ENCODE measurements at places on chromosomes 12 and 14. TPM values are rescaled to one million over a fixed set of nuclear protein-coding genes. Genes with fewer than 3 reads are reported as not detected.

GRCh38 chr14:59870277-59871165, at the start of gene RTN1:
Gene RTN1, minus strand, starts transcription at chr14:59870776. Its CDS starts 146 bp downstream, at chr14:59870630.
- DNase-seq, result no peak
- H3K27ac ChIP-seq, result no peak within 1 kb of the TSS
- H3K36me3 ChIP-seq, result no peaks in the 10 kb centered on the region
- H3K4me1 ChIP-seq, result peaks cover 2% of the 10 kb centered on the region
- H3K27me3 ChIP-seq, result no peaks in the 10 kb centered on the region
- peak within 1 kb of the TSS; percentile 1 for H3K4me3 ChIP-seq

GRCh38 chr12:9731393-9731792, 1.5 kb downstream of the CLECL1 start:
- no peak overlapping the region for H3K27ac ChIP-seq
- no peaks in the 10 kb centered on the region for H3K27me3 ChIP-seq
- H3K4me1 ChIP-seq, result no peaks in the 10 kb centered on the region

DNA sequence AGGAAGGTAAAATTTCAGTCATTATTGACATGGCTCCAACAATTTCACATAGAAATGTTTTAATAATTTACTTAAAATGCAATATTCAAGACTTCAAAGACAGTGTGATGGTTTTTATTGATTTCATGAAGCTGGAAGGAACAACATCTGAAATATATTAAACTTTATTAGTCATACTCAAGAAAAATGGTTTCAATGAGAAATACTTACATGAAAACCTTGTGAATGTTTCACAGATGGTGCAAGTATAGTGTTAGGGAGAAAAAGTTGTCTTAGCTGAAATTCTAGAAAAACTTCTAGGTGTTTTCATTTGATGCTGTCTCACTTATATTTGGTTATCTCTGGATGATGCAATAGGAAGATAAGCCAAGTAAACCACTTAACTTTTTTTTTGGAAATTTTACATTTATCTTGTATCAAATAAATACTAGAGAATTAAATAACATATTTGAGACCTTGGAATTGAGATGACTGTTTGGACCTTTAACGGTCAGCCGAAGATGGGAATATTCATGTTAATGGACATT, 65.5 kb downstream of the PELI2 start:
- no peak for DNase-seq
- H3K36me3 ChIP-seq, result no peaks in the 10 kb centered on the region
- no peaks in the 10 kb centered on the region for H3K27me3 ChIP-seq
- H3K4me1 ChIP-seq, result peaks cover 7% of the 10 kb centered on the region
- H3K4me3 ChIP-seq, result no peak overlapping the region

DNA sequence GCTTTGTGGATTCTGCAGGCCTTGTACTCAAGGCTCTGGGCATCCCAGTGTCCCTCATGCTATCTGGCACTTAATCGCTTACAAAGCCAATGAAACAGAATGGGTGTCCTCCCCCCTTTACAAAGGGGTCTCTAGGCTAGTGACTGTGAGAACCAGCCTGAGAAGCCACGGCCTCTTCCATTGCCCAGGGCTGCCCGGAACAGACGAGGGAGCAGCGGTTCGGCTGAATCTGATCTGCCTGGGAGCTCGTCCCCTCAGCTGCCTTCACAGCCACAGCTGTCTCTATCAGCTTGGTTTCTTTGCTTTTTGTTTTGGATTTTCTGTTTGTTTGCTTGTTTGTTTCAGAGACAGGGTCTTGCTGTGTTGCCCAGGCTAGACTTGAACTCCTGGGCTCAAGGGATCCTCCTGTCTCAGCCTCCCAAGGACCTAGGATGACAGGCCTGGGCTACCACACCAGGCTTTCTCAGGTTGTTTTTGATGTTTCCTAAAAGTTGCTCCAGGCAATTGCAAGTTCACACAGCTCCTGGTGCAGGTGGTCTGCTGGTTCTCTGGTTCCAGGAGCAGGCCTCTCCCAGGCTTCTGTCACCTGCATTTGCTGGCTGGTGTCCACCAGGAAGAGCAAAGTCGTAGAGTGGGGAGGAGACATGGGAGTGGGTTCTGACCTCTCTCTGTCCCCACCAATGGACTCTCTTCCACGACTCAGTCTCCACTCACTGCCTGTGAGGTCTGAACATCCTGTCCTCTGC, 10.9 kb upstream of the RIN3 start:
- no peak overlapping the region for H3K4me3 ChIP-seq
- H3K27ac ChIP-seq, result no peak overlapping the region
- DNase-seq, result no peak
- no peaks in the 10 kb centered on the region for H3K27me3 ChIP-seq

DNA sequence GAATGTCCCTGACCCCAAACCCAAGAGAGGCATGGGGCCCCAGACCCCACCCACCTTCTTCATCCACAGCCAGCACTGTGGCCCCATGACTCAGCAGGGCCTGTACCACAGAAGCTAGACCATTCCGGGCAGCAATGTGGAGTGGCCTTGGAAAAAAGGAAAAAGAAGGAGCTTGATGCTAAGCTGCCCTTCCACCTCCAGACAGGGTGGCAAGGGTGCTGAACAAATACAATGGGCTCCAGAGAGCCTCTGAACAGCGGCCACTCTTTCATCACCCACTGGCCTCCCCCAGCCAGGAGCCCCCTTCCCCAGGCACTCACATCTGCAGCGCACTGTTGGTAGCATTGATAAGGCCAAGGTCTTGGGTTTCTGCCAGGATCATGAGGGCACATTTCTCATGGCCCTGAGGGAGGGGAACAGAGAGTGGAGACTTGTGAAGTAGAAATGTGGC, 13.9 kb downstream of the SLC39A5 start:
- peaks cover 3% of the 10 kb centered on the region for H3K36me3 ChIP-seq
- no peaks in the 10 kb centered on the region for H3K27me3 ChIP-seq
- H3K27ac ChIP-seq, result no peak overlapping the region
- no peak for DNase-seq

DNA sequence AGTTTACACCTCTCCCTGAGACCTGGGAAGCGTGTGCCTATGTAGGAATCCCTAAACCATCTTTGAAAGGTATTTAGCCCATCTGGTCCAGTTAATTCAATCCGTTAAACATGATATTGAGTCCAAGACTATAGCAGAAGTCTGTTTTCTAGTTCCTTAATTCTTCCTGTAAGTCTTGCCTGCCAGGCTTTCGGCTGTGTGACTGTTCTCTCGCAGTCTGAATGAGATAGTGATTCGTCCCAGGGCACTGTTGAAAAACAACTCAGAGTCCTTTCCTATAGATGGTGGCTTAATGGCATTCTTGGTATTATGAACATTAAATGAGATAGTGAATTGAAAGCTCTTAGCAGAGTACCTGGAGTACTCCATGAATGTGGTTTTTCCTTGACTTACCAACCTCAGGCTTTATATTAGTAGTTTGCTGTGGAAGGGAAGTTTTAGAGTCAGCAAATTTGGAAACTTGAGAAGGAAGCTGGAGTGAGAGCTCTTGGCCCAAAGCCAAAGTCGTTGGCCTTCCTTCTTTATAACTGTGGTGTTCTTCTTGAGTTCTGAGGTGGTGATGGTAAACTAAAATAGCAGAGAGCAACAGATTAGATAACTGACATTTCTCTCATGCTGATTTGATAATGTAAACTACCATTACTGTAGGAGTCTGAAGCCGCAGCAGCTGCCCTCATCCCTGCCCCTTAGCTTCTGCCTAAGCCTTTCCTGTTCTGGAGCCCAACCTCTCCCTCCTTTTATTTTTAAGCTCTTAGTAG, 76.5 kb downstream of the TGFB3 start:
- no peaks in the 10 kb centered on the region for H3K36me3 ChIP-seq
- H3K27ac ChIP-seq, result no peak overlapping the region
- peaks cover 4% of the 10 kb centered on the region for H3K4me1 ChIP-seq
- DNase-seq, result peak; percentile 63
- H3K4me3 ChIP-seq, result no peak overlapping the region
- H3K27me3 ChIP-seq, result no peaks in the 10 kb centered on the region

DNA sequence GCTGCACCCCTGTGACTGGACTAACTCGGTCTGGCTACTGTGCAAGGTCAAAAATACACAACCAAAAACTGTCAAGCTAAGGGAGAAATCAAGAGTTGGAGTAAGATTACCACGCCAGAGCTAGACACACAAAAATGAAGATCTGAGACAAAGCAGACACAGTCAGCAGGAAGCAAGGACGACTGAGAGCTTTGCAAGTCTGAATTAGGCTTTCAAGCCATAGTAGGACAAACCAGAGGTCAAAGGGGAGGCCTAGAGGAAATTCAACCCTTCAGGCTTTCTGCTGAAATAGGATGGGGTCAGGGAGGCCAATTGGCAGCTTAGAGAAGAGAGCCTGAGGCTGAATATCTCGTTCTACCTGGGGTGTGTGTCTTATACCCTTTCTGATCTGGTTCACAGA, 117.3 kb downstream of the LLPH start:
- no peak overlapping the region for H3K27ac ChIP-seq
- no peaks in the 10 kb centered on the region for H3K4me1 ChIP-seq
- no peaks in the 10 kb centered on the region for H3K27me3 ChIP-seq
- no peak overlapping the region for H3K4me3 ChIP-seq

- H3K27me3 ChIP-seq, result no peaks in the 10 kb centered on the region
- DNase-seq, result peak; percentile 45
- H3K36me3 ChIP-seq, result no peaks in the 10 kb centered on the region
- peaks cover 4% of the 10 kb centered on the region for H3K4me1 ChIP-seq
- H3K27ac ChIP-seq, result peak overlapping the region; percentile 69
Measured at GRCh38 chr14:65156568-65157366, 54.5 kb upstream of the MAX start.

DNA sequence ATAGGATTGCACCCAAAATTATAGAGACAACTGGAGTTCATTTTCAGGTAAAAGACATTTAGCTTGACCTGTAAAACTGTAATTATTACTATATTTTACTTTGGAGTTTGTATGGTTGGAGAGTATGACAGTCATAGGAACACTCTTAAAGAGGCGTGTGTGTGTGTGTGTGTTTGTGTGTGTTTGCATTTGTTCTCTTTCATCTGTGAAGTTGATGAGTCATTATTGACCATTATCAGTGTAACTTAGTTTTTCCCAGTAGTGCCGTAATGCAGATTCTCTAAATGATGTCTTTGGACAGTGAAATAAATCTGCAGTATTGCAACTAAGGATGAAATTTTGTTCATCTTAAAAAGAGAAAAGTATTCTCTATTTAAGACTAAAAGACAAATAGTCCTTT, 13.0 kb downstream of the WASHC4 start:
- H3K4me1 ChIP-seq, result no peaks in the 10 kb centered on the region
- no peak overlapping the region for H3K4me3 ChIP-seq
- no peak overlapping the region for H3K27ac ChIP-seq
- no peak for DNase-seq

GALNT16 gene
- 0.36 TPM for total RNA-seq

NPFF gene
- not detected for total RNA-seq

ACVR1B gene
- total RNA-seq, result 6.9 TPM

SLC5A8 gene
- total RNA-seq, result 0.25 TPM

CLEC4D gene
- not detected for total RNA-seq

DPY19L2 gene
- total RNA-seq, result 25.5 TPM
